NCI-H226 (cell line): ENCODE measurements at places on chromosomes 2 and 18.

- peak; percentile 48 for DNase-seq
Measured at GRCh38 chr2:161414042-161415033, 1.8 kb upstream of the TBR1 start.

DNA sequence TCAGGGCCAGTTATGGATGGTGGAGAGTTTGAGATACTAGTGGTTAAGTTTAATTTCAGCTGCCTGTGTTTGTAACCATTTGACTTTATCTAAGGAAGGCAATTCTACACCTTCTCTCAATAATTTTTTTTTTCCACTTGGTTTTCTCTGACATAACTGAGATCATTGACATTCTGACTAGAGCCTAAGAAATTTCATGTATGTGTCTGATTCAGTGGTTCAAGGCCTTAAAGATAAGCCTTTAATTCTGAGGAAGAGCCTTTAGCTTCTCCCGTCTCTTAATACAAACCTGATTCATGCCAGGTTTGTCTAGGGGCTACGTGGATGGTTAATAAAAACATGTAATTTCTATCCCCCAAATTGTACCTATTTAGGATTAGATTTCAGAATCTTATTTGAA lies 971.4 kb downstream of the DPP10 start:
- DNase-seq: peak; percentile 88

GRCh38 chr2:152432206-152432653 lies 97.3 kb downstream of the FMNL2 start:
- peak; percentile 89 for DNase-seq

GRCh38 chr2:38512211-38512610 lies 90.5 kb downstream of the HNRNPLL start:
- no peak for DNase-seq

GRCh38 chr2:88121678-88122077 lies 6.2 kb downstream of the FABP1 start:
- DNase-seq: no peak

GRCh38 chr2:3376821-3377220 lies 797 bp downstream of the EIPR1 start:
- DNase-seq: no peak

DNA sequence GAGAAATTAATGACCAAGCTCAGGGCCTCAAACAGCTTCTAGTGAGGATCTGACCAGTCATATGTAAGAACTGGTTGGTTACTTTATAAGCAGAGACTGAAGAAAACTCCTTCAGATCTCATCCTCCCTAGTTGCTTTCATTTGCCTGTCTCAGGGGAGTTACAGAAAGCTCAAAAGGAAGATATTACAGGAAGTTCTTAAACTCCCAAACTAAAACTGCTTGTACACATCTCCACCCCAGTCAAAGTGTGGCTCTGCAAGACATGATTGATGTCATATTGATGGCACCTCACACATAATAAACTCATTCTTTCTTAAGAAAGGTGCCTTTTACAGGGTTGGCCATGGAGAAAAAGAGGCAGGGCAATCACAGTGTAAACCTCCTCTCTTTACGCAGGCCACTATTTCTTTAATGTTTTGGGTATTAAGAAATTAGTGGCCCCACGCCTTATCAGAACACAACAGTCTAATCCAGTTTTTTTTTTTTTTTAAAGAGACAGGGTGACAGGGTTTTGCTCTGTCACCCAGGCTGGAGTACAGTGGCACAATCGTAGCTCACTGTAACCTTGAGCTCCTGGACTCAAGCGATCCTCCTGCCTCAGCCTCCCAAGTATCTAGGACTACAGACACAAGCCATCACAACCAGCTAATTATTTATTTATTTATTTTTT lies 62.6 kb upstream of the STK17B start:
- no peak for DNase-seq

- peak; percentile 42 for DNase-seq
Measured at GRCh38 chr2:180523621-180524340, 456.6 kb upstream of the UBE2E3 start.
